AG04449 (cell line): ENCODE measurements at places on chromosomes 1 and 21.

- DNase-seq, result peak; percentile 31
Measured at GRCh38 chr21:15809818-15810217, 80.0 kb downstream of the USP25 start.

- no peak for DNase-seq
Measured at GRCh38 chr21:28235169-28235895, 757.3 kb downstream of the LTN1 start.

DNA sequence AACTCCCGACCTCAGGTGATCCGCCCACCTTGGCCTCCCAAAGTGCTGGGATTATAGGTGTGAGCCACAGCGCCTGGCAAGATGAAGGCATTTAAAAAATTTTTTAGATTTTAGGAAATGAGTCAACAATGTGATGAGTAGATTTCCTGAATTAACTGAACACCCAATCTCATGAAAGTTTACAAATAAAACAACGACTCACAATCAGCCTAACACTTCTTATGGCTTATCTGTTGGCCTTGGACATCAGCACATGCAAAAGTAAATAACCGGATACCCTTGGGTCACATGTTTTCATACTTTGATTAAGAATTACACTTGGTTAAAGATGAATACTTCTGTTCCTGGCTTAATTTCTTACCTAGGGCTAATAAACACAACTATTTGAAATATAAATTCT is 3.0 kb downstream of the GNG12 start:
- no peak for DNase-seq

DNA sequence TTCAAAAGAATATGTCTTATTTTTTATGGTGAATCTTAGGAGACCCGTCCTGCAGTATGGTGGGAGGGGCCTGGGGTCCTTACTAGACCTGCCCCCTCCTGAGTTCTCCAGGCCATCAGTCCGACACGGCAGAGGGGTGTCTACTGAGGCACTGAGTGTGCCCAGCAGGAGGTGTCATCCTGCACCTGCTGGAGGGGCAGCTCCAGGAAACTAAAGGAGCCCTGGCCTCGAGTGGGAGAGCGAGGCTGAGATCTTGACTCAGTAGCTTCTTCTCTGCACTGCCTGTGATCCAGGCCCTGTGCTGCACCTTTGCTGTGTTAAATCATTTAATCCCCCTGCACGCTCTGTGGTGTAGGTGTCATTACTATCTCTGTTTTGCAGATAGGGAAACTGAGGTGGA is 587.7 kb downstream of the PTPRU start:
- DNase-seq, result no peak

DNA sequence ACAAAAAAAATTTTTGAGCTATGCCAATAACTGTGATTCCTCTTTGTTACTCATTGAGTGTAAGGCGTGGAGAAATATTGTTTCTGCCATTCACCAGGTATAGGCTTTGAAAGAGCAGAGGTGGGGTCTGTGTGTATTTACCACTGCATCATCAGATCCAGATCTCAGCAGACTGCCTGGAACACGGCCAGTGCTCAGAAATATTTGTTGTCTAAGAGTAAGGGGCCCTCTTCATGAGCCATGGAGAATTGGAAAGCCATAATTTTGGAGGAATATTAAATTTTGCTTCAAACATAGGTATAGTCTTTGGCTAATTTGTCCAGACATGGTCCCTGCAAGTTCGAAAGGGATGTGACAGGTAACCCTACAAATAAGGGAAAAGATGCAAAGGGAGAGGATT is 231.3 kb upstream of the IRF2BP2 start:
- no peak for DNase-seq

- no peak for DNase-seq
Measured at GRCh38 chr1:118933051-118933781, 54.9 kb downstream of the TBX15 start.

GRCh38 chr1:246483569-246483933 is 23.5 kb downstream of the SMYD3 start:
- DNase-seq, result no peak

DNA sequence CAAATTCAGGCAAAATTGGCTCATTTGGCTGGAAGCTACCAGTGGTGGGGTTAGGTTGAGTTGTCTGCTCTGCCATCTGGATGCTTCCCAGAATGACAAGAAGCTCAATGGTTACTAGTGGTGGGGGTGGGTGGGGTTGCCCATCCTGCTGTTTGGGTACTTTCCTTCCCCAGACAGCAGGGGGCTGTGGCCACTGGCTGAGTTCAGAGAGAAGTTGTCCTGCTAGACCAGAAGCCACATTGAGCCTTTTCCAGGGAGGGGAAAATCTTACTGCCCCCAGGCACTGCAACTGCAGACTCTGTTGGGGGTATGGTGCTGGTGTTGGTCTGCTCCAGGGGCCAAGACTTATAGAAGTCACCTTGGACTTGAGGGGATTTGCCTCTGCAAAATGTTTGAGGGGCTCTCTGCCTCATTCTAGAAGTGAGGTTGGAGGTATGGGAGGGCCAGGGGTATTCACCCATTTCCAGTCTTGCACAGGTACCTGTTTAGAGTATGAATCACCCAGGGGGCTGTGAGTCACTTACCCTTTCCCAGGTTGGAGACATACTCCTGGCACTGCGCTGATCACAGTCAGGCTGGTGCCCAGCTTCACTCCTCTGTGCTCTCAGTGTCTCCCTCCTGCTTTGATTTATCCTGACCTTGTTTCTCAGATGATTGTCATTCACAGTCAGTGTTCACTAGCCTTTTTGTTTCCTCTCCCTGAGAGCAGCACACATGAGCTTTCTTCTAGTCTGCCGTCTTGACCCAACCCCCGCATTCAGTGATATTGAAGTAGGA is 89.1 kb upstream of the NEGR1 start:
- DNase-seq, result no peak

DNA sequence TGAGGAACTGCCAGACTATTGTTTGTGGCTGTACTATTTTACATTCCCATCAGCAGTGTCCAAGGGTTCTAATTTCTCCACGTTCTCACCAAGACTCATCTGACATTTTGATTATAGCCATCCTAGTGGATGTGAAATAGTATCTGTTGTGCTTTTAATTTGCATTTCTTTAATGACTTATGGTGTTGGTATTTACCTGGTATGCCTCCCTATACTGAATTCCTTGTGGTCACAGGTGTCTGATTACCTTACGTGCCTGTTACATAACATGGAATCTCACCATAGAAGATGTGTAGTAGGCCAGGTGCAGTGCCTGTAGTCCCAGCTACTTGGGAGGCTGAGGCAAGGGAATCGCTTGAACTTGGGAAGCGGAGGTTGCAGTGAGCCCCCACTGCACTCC is 13.5 kb downstream of the ZYG11A start:
- no peak for DNase-seq

DNA sequence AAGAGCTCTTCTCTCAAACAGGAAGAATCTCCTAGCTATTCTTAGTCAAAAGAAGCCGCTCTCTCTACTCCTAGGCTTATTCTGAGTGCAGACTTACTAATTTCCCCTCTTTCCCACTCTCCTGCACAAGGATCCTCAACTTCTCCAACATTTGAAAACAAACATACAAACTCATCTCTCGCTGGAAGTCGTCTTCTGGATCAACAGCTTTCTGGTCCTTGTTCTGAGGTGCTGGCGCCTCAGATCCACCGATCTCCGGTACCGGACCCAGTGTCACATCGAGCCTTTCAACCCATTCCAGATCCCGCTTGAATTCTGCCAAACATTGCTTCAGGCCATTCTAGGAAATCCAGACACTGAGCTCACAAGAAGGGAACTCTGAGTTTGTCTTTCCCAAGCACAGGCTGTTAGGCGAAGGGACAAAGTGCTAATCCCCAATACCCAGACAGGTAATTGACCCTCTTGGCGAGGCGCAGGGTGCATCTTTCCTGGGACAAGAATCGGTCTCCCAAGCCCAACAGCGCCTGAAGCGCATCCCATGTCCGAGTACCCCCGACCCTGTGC is 696 bp downstream of the EBNA1BP2 start:
- DNase-seq, result no peak

DNA sequence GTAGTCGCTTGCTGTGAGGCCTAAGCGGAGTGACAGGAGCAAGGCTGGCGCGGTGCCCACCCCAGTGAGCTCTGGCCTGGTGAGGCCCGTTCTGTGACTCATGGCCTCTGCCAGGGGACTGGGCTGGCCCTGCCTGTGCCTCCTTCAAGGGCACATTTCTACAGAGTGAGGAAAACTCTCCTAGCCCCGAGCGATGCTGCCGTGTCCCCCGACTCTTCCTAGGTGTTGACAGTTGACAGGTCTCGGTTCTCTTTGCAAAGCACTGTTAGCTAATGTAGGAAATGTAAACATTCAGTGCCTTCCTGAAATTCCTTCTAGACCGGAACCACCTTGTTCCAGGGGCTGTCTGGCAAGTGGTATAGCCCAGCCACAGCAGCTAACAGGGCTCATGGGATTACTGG is 43.9 kb downstream of the ABCG1 start:
- no peak for DNase-seq

- DNase-seq, result no peak
Measured at GRCh38 chr21:37828556-37828955, 87.7 kb downstream of the KCNJ6 start.

GRCh38 chr1:30444401-30444800 is 279.0 kb downstream of the MATN1 start:
- DNase-seq, result no peak

- no peak for DNase-seq
Measured at GRCh38 chr1:245261786-245262185, 107.0 kb downstream of the KIF26B start.

- DNase-seq, result no peak
Measured at GRCh38 chr1:86445919-86446318, 21.9 kb downstream of the CLCA2 start.

- no peak for DNase-seq
Measured at GRCh38 chr21:46189213-46189958, 5.1 kb upstream of the SPATC1L start.

GRCh38 chr21:25326181-25326580 is 281.1 kb downstream of the MRPL39 start:
- DNase-seq, result no peak

DNA sequence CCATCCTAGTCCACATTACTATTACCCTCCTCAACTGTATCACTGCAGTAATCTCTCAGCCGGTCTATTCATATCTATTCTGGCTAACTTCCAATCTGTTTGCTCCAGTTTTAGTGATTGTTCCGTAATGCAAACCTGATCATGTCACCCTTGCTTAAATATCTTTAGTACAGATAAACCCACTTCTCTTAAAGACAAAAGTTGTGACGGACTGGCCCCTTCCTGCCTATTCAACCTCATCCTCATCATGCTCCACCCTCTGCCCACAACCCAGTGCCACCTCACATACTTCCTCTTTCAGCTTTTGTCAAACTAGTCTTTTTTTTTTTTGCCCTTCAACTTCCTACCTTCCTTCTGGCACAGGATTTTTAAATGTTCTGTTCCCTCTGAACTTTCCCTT is 2.8 kb upstream of the C1orf162 start:
- DNase-seq, result no peak

GRCh38 chr1:234849832-234850231 is 239.9 kb upstream of the IRF2BP2 start:
- DNase-seq, result no peak

DNA sequence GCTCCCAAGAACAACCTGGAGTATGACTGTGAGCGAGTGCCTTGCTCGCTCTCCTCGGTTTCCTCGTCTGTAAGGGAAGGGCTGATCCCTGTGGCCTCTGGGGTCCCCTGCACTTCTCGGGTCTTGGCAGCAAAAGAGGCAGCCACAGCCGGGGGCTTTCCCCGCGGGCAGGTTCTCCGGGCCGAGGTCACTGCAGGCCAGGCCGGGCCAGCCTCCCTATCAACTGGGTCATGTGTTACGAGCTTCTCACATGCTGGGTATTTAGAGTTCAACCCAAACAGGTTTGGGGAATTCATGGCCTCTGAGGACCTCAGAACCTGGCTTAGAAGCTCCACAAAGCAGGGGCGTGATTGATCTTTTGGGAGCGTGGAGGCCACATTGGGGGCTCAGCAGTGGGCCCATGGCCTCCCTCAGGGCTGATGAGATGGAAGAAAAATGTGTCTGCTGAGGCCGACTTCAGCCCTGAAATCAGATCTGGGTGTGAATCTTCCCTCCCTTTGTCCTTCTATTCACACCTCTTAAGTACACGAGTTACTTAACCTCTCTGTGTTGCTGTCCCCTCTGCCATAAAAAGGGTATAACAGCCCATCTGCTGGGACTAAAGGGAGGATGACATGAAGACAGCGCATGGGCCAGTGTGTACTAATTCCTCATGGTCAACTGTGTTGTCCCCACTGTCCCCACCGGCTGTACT is 103.7 kb downstream of the PRDM2 start:
- DNase-seq, result no peak
